ENCODE measurements at places on chromosomes 7 and 10.

- no peak for DNase-seq
Observed at GRCh38 chr7:6317797-6318438, 45.5 kb upstream of the CYTH3 start.

GRCh38 chr10:124151466-124152095 lies 58.2 kb upstream of the CHST15 start:
- DNase-seq = no peak

DNA sequence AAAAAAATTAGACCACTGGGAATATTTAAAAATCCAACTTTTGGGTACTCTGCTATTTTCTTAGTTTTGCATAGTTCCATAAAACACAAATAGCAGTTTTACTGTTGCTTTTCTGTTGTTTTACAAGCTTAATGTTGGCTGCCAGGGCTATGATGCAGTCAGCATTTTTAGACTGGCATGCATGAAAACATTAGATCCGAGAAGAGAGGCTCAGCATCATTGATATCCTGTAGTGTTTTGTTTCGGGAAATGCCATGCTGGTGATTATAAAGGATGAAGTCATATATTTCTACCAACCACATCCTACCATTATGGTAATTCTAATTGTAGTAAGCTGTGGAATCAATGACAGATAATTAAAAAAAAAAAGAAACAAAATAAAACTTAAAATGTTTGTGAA lies 104.6 kb downstream of the MBL2 start:
- no peak for DNase-seq

- DNase-seq = peak; percentile 18
Observed at GRCh38 chr7:32500922-32501341, 5.6 kb downstream of the AVL9 start.

DNA sequence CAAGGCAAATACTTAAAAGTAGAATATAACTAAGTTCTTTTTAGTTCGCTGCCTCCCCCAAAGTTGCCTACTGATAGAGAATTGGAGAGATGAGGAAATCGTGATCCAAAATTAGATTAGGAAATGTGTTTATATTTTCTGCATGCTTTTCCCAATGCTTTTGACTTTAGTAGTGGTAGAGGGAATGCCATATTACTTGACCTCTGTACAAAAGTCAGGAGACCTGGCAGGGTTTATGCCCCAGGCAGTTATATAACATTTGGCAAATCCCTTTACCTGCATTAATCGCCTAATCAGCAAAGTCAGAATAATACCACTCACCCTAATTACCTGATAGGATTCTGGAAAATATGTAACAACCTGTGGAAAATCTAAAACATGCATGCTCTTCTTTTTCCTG lies 142.9 kb downstream of the ANKRD30A start:
- DNase-seq = no peak

DNA sequence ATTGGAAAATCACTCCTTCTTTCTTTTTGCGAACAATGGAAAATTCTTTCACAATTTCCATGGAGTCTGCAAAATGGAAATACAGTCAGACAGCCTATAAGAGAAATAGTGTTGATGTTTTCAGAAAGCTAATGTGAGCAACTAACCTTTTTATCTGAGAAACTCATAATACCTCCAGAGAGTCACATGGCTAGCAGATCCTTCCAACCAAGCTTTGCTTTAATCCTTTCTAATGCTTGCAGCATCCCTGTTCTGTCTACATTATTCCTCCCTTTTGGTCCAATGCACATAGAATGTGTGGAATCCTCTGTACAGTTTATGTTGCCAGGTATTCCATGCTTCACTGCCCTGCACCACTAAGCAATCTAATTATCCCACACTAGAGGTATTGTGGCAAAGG lies 717.5 kb upstream of the LRRN3 start:
- no peak for DNase-seq

DNA sequence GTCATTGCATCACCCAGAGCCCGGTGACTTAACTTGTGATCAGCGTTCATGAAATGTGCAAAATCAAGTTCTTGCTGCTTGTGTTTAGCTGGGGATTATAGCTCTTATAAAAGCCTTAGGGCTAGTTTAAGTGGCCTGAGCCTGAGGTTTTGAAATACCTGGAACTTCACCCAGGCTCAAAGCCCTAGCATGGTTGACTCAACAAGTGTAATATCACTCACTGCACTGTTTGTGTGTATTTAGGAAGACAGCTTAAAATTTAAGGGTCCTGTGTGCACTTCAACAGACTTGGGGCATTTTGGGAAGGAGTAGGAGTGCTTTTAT lies 489.5 kb downstream of the GATA3 start:
- DNase-seq = no peak

DNA sequence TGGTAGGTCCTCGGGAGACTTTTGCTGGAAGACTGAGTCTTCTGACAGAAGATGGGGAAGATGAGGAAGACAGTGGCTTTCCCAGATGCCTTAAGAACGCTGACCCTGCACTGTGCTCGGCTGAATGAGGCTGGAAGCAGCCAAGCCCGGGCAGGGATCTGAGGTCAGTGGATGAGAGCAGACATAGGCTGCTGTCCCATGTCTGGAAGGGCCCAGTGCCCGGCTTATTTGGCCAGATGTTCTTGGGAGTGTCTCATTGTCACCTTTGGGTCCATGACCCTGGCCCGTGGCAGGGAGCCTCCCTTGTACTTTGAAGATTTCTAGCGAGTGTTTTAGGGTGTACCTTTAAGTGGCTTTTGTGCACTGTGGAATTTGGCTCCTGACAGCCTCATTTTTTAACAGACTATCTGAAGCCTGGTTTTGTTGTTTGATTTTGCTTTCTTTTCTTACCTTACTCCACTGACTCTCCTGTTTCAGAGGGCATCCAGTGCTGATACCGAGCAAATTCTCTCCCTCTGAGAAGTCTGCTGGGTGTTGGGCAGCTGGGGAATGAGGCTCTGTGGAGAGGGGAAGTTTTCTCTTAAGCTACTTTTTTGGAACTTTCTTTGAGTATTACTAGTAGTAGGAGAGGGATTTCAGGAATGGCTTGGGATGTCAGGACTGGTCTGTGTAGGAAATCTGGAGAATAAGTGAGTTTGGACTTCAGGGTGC lies 61.4 kb downstream of the CREB5 start:
- DNase-seq = no peak

DNA sequence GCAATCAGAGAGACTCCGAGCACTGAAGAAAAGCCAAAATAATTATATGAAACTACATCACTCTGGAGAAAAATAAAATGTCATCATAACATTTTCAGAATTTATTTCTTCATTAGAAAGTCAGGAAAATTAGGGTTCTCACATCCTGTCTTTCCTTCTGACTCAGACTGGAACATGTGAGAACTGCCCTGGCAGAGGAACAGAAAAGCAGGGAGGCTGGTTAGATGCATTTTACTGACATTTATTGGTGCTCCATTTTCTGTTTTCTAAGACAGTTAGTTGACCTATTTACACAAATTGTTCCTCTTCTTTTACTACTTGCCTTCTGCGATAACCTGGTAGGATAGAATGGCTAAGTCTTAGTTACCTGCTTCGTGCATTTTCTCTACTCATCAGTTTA lies 58.6 kb upstream of the ANK3 start:
- DNase-seq = no peak

GRCh38 chr7:6729492-6730342 lies 23.0 kb upstream of the ZNF12 start:
- DNase-seq = peak; percentile 85

- DNase-seq = no peak
Observed at GRCh38 chr10:56991591-56992069, 630.6 kb upstream of the ZWINT start.

GRCh38 chr7:85090919-85091564 lies 95.8 kb downstream of the SEMA3D start:
- DNase-seq = no peak

DNA sequence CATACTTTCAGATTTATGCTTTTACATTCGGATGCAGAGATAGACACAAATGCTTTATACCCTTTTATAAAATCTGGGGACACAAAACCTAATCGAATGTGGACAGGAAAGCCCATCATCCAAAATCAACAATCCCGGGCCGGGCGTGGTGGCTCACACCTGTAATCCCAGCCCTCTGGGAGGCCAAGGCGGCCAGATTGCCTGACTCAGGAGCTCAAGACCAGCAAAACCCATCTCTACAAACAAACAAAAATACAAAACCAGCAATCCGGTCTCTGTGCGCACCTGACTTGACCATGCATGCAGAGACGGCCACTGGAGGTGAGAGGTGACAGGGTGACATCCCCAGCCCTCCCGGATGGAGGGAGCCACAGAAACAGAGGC lies 13.5 kb downstream of the COBL start:
- DNase-seq = no peak

DNA sequence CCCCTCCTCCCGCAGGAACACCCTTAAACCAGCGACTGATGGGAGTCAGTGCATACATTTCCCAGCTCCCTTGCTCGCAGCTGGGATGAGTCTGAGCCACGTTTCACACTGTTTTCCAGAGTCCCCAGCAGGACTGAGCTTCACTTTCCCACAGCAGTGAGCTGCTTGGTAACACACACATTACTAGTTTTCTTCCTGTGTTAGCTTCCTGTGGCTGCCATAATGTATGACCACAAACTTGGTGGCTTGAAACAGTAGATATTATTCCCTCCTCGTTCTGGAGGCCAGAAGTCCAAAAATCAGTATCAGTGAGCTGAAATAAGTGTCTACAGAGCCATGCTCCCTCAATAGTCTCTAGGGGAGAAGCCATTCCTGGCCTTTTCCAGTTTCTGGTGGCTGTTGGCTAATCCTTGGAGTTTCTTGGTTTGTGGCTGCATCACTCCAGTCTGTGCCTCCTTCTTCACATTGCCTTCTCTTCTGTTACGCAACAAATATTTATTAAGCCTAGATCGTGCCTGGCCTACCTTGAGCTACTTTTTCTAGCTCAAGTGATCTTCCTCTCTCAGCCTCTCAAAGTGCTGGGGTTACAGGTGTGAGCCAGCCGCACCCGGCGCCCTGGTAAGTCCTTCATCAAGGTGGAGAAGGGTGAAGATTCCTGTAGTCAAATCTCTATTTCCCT lies 26.2 kb upstream of the CARD11 start:
- no peak for DNase-seq

GRCh38 chr7:75626954-75627353 lies 111.8 kb downstream of the HIP1 start:
- no peak for DNase-seq

DNA sequence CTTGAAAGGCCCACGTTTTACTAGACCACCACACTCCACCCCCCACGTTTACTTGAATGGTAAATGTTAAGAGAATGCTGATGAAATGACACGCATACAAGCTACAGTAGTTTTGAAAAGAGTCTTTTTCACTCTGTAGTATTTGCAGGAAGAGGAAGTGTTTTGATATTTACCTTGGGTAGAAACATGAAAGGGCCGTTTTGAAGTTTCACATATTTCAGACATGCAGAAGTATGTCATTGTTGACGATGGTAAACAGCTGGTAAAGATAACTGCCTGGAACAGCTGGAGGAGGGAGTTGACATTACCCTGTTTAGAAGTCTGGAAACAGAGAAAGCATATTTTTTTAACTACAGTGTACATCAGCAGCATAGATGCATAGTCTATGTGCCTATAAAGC lies 160.7 kb downstream of the NXPH1 start:
- DNase-seq = no peak

DNA sequence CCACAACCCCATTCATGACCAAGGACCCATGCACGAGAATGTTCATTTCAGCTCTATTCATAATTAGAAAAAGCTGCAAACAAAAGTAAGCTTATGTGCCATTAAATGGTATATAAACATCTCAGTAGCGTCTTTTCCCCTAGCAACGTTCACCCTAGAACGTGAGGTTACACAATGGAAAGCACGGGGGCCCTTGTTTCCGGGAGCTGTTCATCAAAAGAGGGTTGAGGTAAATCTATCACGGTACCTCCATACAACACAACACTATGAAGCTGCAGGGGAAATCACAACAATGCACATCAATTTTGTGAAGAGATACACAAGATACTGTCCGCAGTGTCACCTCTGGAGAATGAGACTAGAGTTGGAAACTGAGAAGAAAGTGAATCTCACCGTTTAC lies 80.9 kb upstream of the DDC start:
- no peak for DNase-seq

GRCh38 chr10:53645951-53646350 lies 873.4 kb upstream of the MBL2 start:
- no peak for DNase-seq
